ENCODE measurements at places on chromosomes 3 and 15. TPM values are rescaled to one million over a fixed set of nuclear protein-coding genes. Genes with fewer than 3 reads are reported as not detected.

GRCh38 chr15:65529762-65530317, 423 bp upstream of the HACD3 start:
- no peak for DNase-seq

- DNase-seq: no peak
These were observed 20.6 kb downstream of the ACKR2 start for GRCh38 chr3:42829628-42830436.

GRCh38 chr3:83948771-83949170, 1010.0 kb upstream of the CADM2 start:
- no peak for DNase-seq

Gene DPPA2
- total RNA-seq: not detected

- no peak for DNase-seq
These were observed 22.3 kb downstream of the HACL1 start for GRCh38 chr3:15579051-15579450.

GRCh38 chr3:160413613-160414248, 14.3 kb downstream of the SMC4 start:
- DNase-seq: no peak

GRCh38 chr3:100527347-100527735, 34.9 kb downstream of the TMEM45A start:
- no peak for DNase-seq

GRCh38 chr3:99351122-99351521, 287.3 kb upstream of the COL8A1 start:
- DNase-seq: no peak

DNA sequence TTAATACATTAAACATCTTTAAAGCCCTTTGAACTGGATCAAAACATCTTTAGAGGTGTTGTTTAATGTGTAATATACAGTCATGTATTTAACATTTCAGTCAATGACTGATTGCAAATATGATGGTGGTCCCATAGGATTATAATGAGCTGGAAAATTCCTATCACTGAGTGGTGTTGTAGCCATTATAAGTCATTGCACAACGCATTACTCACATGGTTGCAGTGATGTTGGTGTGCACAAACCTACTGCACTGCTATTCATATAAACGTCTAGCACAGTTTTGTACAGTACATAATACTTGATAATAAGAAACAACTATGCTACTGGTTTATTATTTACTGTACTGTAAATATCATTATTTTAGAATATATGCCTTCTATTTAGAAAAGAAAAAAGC, 75.6 kb downstream of the DTWD1 start:
- DNase-seq: no peak

Gene DPH3
- 20.5 TPM for total RNA-seq

DNA sequence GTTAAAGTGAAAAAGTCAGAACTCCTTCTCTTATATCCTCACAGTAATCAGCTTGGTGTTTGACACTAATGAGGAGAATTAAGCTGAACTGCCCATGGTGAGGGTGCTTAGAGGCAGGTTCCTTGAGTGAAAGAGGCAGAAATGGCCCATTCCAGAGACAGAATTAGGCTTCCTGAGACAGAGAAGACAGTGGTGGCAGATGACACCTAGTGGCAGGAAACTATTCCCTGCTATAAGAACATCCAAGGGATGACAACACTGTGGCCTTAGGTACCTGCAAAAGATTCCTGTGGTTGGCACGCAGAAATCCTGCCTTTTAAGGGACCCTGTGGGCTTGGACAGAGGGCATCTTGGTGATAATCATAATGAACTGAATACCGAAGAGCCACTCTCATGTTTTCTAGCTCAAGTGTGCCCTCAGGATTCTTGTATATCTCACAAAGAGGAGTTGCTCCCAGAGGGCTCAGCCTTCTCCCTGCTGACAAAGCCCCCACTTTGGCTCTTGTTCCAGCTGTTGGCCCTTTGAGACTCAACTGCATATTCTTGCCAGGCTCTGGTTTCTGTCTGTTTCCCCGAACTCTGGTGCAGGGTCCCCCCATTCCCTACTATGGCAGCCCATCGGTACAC, 56.0 kb downstream of the KBTBD12 start:
- DNase-seq: no peak

Gene FBXL2
- total RNA-seq: 1.6 TPM

DNA sequence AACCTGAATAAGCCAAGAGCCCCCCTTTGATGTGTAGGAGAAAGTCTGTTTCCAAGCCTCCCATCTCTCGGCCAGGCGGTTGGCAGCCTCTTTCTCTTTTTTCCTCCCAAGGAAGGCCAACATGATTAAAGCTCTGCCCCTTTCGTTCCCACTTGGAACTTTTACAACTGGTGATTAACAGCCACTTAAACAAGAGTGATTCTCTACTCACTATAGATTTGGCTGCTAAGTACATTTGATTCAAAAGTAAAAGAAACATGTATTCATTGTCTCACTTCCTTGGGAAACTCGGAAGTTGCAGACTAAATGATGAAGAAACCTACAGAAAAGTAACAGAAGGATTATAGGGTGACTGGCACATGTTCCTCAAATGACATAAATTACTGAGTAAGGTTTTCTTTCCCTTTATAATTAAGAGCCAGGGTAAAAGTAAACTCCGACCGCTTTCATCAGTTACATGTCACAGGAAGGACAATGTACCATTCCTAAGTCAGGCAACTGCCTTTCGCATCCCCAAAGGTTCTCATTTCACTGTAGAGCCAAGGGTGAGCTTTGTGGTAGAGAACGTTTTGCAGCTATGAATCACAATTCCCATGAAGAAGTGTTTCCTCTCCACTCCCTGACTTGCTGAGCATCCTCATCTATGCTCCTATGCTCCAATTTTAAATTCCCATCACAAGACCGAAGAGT, 72.7 kb downstream of the MB21D2 start:
- no peak for DNase-seq

All from Right ventricle myocardium inferior (tissue), 1 donor.